ENCODE measurements at places on chromosomes 3 and 15.

GRCh38 chr3:53792866-53793265 is 53.4 kb downstream of the CHDH start:
- DNase-seq = no peak

DNA sequence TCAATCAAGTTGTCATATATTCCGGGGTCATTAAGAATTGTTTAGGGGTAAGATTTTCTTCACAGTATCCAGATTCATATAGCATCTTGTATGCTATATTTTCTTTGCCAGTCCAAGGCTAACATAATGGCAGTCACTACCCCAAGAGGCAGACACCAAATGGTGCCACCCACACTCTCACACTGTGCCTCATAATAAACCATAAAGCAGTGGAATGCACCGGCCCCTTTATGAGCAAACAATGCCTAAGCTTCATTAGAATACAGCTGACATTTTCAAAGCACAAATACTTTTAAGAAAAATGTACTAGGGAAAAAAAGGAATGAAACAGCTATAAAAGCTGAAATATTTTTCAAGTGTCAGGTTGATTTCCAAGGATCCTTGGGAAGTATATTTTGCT is 121.6 kb downstream of the TFDP2 start:
- DNase-seq = no peak

DNA sequence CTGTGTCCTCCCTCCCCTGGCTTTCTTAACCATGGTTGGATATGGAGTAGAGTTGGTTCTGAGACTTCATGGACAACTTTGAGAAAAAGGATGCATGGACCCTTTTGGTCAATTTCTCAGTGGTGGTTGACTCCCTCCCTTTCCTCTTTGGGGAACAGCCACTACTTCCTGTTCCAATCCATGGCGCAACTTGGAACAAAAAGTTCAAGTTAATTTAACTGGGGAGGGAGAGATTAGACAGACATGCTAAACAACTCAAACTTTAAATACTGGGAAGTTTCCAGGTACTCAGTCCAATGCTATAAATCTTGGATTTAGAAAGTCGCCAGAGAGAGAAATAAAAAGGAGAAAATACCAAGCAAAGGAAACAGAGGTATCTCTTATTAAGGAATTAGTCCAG is 202.2 kb downstream of the PDZRN3 start:
- DNase-seq = no peak

DNA sequence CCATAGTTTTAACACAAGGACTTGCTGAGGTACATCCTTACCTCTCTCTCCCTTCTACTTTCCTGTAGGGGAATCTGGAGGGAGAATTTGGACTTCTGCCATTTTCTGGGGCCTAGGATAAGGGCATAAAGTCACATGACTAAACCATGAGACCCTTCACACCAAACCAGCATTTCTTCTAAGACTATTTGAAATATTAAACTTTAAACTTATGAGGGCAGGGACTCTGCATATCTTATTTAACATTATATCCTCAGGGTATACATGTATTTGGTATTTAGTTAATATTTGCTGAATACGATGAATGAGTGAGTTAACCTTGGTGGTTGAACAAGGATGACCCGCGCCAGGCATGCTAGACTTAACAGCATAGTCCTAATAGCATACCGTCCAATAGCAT is 63.4 kb downstream of the USP13 start:
- no peak for DNase-seq

- DNase-seq = peak; percentile 53
These were observed 55.3 kb upstream of the CA12 start for GRCh38 chr15:63436872-63437375.

- DNase-seq = no peak
These were observed 167.6 kb upstream of the LINGO1 start for GRCh38 chr15:77800305-77800704.

DNA sequence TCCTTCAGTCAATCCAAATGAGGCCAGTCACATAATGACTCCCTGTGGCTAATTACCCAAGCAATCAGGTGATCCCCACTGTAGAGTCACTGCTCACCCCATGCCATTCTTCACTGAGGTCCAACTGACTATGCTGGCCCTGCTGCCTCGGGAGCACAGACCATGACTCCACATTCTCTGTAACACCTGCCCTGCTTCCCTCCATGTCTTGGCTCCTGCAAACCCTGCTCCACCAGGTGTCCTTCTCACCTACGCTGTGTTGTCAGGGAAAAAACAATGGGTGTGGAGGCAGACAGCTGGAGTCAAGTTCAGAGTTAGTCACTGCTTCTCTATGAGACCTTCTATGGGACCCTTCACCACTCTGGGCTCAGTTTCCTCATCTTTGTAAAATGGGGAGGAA is 6.1 kb upstream of the SFMBT1 start:
- DNase-seq = no peak

DNA sequence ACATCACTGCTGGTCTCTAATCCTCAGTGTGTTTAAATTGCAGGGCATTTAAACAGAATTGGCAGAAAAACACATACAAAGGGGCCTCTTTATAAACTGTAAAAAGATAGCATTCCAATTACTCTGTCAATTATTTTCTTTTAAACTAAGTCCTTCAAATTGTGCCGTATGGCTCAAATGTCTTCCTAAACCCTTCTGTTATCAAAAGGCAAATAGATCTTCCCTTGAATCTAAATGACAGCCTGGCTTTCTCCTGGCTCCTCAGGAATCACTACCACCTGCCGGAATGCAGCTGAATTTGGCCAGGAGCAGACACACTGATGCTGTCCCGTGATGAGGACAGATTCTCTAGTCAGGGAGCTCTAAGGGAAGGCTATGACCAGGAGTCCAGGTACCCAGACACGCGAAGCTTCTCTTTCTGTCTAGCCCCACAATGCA is 85.6 kb downstream of the IGF2BP2 start:
- DNase-seq = no peak

DNA sequence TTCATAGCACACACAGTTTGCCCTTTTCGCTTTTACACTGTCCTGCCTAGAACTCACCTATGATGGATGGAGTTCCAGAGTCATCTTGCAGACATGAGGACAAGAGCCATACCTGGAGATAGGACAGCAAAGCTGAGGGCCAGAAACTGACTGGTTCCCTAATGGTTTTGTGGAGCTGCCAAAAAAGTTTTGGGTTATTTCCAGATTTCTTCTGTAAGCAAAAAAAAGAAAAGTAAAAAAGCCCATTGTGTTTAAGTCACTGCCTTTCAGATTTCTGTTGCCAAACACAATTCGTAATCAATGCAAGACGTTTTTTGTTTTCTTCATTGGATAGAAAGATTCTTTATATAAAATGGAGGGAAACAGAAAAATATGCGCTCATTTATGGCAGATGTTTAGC is 42.4 kb upstream of the KY start:
- DNase-seq = no peak
